ENCODE measurements at places on chromosomes 16 and 17. TPM values are rescaled to one million over a fixed set of nuclear protein-coding genes. Genes with fewer than 3 reads are reported as not detected.

GRCh38 chr16:68368301-68368888 is 57.6 kb downstream of the PRMT7 start:
- DNase-seq, result no peak

GRCh38 chr17:19022747-19023146 is 18.2 kb upstream of the FAM83G start:
- DNase-seq, result no peak

GRCh38 chr16:23975293-23975692 is 139.5 kb downstream of the PRKCB start:
- DNase-seq, result no peak

GRCh38 chr17:46930051-46930450 is 7.1 kb downstream of the GOSR2 start:
- DNase-seq, result no peak

DNA sequence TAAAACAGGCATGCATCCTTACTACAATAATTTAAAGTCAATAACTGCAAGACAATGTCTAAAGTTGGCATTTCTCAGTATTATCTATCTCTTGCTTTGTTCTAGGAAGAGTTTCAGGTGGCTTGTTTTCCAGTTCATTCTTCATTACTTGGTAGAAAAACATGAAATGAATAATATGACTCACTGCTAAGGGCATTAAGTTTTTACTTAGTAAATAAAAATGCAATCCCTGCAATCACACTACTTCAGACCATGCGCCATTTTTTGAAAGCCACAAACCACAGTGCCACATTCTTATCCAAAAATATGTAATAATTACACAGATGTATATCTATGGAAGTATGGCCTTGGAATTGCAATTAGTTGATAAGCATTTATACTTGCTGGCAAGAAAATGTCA is 55.4 kb downstream of the CREBBP start:
- DNase-seq, result peak; percentile 56

DNA sequence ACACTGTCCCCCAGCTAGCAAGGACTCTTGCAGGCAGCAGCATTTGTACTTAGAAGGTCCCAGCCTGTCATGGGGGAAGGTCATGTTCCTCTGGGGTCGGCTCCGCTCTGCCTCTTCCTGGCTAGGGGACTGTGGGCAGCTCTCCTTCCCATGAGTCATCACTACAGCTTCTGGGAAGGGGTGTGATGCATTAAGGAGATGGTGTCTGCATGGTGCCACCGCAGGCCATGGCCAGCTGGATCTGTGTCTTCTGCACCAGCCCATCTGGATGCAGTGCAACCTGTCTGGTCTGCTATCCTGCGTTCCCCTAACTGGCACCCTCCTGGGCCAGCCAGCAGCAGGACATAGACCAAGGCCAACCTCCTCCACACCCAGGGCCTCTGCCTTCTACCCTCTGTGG is 6.3 kb downstream of the STARD3 start:
- no peak for DNase-seq

DNA sequence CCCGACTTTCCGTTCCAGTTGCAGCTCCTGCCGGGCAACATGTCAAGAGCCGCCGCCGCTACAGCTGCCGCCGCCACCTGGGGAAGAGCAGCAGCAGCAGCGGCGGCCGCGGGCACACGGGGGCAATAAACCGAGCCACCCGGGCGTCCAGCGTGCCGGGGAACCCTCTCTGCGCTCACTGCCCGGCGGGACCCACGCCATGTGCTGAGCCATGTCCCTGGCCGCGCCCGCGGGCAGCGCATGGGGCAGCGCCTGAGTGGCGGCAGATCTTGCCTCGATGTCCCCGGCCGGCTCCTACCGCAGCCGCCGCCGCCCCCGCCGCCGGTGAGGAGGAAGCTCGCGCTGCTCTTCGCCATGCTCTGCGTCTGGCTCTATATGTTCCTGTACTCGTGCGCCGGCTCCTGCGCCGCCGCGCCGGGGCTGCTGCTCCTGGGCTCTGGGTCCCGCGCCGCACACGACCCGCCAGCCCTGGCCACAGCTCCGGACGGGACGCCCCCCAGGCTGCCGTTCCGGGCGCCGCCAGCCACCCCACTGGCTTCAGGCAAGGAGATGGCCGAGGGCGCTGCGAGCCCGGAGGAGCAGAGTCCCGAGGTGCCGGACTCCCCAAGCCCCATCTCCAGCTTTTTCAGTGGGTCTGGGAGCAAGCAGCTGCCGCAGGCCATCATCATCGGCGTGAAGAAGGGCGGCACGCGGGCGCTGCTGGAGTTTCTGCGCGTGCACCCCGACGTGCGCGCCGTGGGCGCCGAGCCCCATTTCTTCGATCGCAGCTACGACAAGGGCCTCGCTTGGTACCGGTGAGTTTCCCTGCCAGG is 604 bp downstream of the HS3ST3B1 start:
- DNase-seq, result no peak

DNA sequence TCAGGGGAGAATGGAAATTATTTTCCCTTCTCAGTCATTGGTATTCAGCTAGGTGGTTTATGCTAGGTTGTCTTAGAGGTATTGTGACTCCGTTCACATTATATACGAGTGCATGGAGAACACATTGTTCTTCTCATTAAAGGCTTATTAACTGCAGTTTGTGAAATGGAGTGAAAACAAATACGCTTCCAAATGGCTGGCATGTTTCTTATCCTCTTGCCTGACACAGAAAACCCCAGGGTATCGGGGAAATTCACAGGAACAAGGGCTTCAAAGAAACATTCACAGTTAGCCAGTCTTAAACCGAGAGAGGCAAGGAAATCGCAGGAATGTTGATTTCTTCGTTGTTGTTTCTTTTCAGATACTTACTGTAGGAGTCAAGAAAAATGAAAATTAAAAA is 1047.9 kb upstream of the RBFOX1 start:
- no peak for DNase-seq

- DNase-seq, result no peak
Observed at GRCh38 chr17:34761646-34762045, 182.3 kb downstream of the TMEM132E start.

DNA sequence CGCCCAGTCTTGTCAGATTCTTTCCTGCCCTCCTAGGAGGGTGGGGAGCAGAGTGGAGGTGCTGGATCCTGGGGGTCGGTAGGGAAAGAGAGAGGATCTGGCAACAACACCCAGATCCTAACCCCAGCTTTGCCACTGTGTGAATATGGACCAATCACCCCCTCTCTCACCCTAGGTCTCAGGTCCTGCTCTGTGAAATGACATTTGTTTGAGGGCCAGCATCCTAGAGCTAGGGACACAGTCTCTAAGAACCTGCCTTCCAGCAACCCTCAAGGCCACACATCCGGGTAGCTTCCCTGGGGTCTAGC is 28.4 kb upstream of the MAP3K14 start:
- DNase-seq, result no peak

- no peak for DNase-seq
Observed at GRCh38 chr16:81816351-81816750, 37.3 kb downstream of the PLCG2 start.

DNA sequence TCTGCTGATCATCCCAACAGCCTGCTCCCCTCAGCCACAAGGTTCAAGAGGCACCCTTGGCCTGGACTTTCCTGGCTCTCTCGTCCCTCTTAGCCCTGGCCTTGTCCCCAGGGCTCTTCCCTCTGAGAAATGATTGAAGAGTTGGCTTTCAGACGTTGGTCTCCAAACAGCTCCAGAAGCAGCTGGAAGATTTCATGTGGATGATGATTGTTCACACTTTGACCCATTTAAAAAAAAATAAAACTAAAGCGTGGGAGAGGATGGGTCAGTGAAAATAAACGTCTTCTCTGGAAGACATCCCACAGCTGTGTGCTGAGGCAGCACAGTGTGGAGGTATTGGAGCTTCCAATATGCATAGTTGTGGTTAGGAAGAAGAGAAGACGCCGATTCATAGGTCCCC is 54.7 kb upstream of the CDH11 start:
- peak; percentile 62 for DNase-seq

GRCh38 chr16:75070012-75070841 is 46.4 kb downstream of the LDHD start:
- DNase-seq, result no peak

- DNase-seq, result no peak
Observed at GRCh38 chr17:77571155-77571981, 387.1 kb upstream of the TNRC6C start.

- no peak for DNase-seq
Observed at GRCh38 chr16:56675685-56676210, 6.1 kb downstream of the MT1H start.

DNA sequence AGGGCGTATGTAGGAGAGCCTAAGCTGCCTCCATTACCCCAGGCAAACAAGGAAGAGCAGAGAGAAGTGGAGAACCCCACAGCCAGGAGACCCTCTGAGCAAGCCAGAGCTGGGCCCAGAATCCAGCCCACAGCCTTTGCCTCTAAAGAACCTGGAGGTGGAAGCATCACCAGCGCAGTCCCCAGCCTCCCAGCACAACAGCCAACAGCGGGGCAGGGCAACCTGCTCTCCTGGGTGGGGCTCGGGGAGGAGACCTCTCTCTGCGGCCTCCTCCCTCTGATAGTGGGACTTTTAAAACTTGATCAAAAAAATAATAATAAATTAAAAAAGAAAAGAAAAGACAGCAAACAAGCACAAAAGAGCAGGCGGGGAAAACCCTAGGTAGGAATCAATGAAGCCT is 45.9 kb downstream of the AXIN2 start:
- DNase-seq, result no peak

DNA sequence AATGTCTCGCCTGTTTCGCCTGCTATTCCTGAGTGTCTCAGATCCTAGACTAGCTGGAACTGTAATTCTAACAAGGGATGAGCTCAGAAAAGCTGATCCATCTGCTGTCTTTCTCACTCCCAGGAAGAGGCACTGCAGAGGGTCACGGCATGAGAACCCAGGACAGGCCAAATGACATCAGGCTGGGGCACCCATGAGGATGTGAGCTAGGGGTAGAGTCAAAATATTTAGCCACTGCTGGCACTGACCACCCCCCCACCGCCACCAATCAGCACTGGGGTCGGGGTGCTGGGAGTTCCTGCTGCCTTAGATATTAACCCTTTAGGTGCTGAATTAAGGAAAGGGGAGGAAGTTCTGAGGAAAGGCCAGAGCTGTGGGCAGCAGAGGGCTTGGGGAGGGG is 112.4 kb downstream of the IRX3 start:
- DNase-seq, result no peak

DNA sequence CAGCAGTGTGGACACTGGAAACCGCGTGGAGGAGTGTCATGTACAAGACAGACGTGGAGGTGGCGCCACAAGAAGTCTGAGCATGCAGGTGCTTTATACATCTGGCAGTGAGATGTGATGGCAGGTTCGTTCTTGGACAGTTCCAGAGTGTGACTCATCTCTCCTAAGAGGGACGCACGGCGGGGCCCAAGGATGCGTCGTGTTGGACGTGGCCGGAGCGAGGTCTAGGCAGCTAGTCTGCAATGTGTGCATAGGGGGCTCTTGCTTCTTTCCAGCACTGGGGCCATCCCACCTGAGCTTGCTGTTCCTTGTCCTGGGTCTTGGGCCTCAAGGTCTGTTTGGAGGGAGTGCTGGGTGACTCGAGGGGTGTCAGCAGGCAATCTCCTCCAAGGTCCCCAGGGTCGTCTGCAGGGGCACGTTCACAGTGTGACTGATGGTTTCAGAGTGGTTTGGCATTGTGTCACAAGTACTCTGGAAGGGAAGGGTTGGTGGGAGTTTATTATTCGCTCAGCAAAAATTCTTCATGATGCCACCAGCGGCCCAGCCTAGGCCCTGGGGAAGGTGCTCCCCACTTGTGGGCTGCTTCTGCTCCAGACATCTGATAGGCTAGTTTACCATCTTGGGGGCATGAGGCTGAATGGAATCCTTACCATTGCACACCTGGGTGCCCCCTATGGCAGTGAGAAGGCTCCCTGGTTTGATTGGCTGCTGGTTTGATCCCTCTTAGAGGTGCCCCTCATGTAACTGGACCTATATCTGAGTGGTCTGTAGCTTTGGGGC is 22.1 kb downstream of the SPACA3 start:
- no peak for DNase-seq

GRCh38 chr17:66541461-66542128 is 239.2 kb downstream of the PRKCA start:
- DNase-seq, result peak; percentile 87

DNA sequence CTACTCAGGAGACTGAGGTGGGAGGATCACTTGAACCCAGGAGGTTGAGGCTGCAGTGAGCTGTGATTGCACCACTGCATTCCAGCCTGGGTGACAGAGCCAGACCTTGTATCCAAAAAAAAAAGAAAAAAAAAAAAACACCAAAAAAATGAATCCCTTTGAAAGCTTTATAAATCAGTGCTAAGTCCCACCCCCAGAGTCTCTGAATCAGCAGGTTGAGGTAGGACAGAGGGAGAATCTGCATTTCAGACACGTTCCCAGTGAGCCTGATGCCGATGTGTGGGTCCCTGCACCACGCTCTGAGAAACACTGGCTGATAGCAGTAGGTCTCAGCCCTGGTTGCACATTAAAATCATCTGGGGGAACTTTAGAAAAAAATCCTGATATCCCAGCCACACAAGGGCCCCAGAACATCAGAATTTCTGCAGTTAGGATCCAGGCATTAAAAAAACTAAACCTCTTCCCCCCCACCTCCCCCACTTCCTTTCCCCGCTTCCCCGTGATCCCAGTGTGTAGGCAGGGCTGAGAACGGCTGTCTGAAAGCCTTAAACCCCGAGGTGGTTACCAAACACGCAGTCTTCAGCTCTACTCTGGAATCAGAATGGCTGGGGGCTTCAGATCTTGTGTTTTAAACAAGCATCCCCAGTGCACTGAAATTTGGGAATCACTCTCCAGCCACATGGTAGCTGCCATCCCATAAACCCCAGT is 27.3 kb upstream of the GPRC5B start:
- DNase-seq, result no peak

DNA sequence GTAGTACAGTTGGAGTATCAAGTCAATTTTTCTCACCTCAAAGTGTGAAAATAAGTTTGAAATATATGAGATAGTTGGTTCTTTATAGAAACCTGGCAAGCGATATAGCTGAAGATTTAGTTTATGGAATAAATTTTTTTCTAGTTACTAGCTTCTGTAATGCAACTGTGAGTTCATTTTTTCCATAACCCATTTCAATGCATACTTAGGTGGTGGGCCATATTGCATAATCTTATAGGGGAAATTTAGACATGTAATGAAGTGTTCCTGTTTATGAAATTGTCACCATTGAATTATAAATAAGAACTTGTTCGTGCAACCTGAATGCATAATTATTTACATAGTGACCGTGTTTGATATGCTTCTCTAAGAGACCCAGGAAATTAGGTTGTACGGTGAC is 9.0 kb downstream of the MOSMO start:
- DNase-seq, result no peak

Gene SHISA6
- total RNA-seq, result not detected

Gene CEP112
- total RNA-seq, result 7.2 TPM

Gene SEZ6L2
- 4.5 TPM for total RNA-seq

Gene FA2H
- total RNA-seq, result not detected

Gene MSLN
- total RNA-seq, result 0.20 TPM

Gene ZFHX3
- 14.5 TPM for total RNA-seq

Gene CMTM2
- not detected for total RNA-seq

Gene TRIM16
- total RNA-seq, result 15.8 TPM

Gene KRT12
- total RNA-seq, result not detected

Gene C16orf92
- total RNA-seq, result not detected

Gene KRT32
- not detected for total RNA-seq
